Anterior cingulate cortex (tissue), 58 donors: ENCODE measurements at places on chromosomes 1 and 21.

DNA sequence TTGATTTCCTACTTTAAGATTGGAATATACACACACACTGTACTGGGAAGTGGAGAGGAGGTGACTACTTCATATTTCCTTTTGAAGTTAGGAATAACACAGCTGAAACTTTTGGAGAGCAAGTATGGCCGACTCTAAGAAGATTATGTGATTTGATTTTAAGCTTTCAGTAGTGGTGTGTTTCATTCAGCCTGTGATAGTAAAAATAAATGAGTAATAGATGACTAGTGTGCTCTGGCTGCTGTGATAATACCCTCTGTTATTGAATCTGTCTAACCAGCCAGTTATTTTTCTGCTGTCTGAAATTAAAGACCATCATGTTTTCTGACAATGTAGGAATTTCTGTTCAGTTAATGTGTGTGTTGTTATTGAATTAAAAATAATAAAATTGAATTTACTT lies 48.3 kb downstream of the CTTNBP2NL start:
- DNase-seq, result no peak

GRCh38 chr1:174953285-174954072 lies 46.3 kb upstream of the CACYBP start:
- no peak for DNase-seq

GRCh38 chr1:117061986-117062415 lies 1.9 kb downstream of the TTF2 start:
- no peak for DNase-seq

- no peak for DNase-seq
These were observed 15.1 kb downstream of the FOXJ3 start for GRCh38 chr1:42319871-42320484.

DNA sequence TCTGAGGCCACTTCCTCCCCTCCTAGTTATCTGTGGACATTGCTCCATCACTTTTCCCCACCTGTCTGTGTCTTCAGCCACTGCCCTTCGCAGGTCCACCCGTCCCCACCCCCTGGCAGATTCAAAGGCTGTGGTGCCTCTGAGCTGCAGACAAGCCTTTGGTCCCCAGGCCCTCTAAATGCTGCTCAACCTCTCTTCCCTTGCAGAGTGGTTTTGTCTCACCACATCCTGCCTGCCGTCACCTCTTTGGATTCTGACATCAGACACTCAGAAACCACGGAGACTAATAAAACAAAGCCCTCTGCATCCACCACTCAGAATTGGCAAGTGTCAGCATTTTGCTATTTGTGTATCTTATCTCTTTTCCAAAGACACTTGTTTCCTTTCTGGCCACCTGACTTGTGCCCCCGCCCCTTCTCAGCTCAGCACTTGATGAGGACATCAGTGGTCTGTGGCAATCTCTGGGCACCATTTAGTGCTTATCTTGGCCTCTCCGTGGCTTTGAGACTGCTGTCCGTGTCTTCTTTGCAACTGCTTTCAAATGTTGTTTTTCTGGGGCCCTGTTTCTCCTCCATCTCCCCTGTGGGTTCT lies 7.7 kb downstream of the CNIH3 start:
- DNase-seq, result no peak

DNA sequence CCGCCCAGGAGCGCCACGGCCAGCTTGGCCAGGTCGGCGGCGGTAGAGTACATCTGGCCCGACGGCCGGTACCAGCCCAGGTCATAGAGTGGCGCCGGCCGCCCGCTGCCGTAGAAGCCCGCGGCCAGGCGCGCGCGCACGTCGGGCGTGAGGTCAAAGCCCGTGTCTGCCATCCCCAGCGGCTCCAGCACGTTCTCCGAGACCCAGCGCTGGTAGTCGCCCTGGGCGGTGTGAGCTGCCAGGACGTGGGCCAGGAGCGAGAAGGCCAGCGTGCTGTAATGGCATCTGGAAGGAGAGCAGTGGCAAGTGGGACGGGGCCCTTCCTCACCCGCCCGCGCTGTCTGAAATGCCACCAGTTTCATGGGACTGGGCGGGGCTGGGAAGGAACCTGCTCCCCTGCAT lies 18.9 kb downstream of the LACTBL1 start:
- DNase-seq, result no peak

GRCh38 chr1:54402896-54403295 lies 3.3 kb downstream of the SSBP3 start:
- DNase-seq, result no peak

- no peak for DNase-seq
These were observed 52.1 kb upstream of the BACH1 start for GRCh38 chr21:29246614-29247013.

DNA sequence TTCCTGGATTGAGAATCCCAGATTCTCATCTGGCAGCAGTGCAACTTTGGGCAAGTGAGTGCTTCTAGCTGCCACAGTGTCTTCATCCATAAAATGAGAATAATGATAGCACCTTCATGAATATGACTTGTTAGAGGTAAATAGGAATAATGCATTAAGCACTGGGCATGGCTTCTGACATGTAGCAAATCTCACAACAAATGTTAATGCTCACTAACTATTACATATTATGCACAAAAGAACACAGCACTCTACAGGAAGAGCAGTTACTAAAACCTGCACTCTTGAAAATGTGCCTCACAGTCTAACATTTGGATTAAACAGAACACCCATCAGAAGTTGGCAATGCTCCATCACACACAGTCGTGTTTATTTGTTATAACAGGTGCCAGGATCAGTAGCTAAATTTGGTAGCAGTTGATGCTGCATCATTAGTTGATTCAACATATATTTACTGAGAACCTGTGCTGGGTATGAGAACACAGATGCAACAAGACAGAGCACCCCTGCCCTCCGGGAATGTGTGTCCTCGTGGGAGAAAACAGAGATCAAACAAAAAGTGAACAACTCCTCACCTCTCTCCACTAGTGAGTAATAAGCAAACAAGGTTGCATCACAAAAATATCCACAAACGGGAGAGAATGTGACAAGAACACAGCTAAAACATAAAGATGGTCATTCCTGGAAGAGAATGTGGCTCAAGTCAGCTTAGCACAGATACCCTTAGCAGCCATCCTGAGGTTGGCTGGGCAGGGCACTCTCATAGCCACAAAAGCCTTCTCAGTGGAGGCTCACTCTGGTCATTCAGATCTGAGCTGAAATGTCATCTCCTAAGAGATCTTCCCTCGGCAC lies 26.2 kb upstream of the LBR start:
- no peak for DNase-seq

DNA sequence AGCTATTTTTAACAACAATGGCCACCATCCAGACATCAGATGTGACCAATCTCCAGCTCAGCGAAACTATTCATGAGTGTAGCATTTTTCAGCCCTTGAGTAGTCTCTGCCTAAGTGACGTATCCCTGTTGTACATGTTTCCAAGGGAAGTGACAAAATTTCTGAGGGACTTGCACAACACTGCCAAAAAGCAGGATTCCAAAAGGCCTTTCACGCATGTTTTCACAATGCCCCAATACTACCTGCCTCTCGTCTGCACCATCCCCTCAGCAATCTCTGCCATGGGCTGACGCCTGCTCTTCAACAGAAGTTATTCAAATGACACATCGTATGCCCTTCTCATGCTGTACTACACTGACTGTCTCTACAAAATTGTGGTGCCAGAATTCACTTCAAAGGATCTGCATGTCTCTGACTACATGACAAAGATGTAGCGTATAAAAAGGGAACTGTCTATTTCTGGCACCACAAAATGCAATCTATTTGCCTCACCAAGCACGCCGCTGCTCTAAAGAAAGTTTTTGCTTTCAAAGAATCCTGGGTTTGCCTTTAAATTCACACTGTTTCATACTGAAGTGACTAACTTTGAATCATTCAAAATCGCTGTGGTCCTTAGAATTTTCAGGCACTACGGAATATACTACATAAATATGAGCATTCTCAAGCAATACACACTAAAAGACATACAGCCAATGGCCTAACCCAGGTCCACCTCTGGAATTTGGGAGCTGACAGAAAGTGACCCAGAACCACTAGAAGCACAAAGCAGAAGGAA lies 32.9 kb downstream of the JAK1 start:
- DNase-seq, result peak; percentile 26

DNA sequence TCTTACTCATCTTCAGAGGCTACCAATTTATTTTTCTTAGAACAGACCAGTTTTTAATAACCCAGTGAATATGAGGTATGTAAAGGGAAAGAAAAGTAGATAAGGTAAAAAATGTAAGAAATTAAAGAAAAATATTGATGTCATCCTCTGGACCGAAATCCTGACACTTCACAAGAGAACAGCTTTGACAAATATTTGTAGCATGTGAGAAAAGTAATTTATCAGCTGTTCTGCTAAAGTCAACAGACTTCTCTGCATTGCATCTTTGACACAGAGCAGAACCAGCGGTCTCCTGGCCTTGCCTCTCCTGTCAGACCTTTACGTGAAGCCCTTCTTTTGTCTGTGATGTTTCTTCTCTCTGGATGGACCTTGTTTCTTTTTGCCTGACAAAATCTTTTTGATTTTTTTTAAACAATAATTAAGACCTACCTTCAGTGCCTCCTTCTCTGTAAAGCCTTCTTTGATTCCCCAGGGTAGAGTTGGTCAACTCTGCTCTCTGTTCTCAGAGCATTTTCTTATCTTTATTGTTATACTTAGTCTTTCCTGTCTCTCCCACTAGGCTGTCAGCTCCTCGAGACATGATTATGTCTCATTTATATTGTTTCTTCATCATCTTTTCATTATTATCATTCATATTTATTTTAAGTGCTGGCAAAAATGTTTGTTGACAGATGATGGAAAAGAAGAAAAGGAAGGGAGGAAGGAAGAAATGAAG lies 35.4 kb downstream of the RGS4 start:
- no peak for DNase-seq

- DNase-seq, result no peak
These were observed 69.5 kb upstream of the CLDN14 start for GRCh38 chr21:36549470-36549869.

GRCh38 chr1:1956101-1956500 lies 37.0 kb upstream of the TMEM52 start:
- DNase-seq, result no peak

DNA sequence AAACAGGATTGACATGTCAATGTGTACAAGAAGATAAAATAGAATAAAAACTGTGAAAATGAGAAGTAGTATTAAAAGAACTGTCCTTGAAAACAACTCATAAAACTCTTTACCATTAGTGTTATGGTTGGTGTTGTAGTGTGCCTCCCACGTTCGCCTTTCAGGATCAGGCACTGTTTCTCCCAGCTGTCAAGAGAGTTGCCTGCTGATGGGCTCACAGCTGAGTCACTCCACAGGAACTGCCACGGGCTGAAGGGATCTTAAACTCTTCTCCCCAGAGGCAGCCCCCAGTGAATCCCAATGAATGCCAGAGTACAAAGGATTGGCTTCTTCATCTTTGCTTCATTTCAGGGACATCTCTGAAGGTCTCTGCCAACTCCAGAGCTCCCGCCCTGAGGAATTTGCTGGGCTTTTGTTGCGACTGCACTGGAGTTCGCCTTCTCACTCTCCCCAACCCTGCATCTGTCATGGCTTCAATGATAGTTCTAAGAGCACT lies 119.6 kb downstream of the ADGRL2 start:
- no peak for DNase-seq

GRCh38 chr21:35149698-35150097 lies 100.6 kb upstream of the RUNX1 start:
- no peak for DNase-seq

DNA sequence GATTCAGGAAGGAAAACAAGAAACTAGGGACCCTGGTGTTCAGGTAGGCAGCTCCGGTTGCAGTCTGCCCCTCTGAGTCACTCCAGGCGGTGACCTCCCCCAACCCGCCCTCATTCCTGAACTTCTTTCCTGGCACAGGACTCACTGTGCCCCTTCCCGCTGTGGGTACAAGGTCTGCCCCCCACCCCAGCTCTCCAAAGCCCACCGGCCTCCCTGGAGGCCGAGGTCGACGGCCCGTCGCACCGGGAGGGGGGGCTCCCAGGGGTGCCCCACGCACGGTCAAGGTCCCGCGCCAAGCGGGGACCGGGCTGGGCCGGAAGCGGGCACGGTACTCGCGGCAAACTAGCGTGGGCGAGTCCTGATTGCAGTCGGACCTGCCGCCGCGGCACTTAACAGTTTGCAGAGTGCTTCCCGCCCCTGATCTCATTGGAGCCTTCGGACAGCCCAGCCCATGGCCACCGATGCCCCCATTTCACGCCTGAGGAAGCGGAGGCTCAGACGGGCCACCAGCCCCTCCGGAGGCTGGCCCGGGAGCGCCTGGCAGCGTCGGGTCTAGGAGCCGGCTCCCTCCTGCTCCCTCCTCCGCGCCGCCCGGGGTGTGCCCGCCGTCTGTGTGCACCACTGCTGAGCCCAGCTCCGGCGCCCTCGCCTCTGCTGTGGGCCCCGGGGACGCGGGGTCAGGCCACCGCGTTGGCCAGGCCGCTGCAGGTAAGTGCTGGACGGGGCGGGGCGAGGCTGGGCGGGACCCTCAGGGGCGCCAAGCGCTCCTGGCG lies at the start of gene GJB3:
Gene GJB3 (plus strand): TSS at position 144 of the 773 bp plus-strand sequence. CDS start 3,549 bp downstream, outside the sequence.
- DNase-seq, result no peak

GRCh38 chr1:121483961-121484424 lies 299.2 kb downstream of the SRGAP2C start:
- DNase-seq, result no peak
